ENCODE measurements at places on chromosomes 5 and 9.

DNA sequence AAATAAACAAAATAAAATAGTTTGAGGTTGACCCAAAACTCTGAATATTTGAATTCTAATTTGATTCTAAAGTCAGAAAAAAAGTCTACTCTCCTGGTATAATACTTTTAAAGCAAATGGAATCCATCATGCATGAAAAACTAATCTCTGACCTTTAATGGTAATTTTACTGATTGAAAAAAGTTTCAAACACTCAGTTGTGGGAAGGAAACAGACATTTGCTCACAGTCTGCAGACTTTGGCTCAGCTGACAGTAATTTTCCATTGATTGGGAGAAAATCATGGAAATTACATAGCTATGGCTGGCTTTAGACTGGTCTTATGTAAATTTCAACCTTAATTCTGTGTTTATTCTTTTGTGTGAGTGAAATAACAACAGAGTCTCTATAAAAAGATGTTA is 574.3 kb downstream of the PDE4D start:
- DNase-seq = no peak

- DNase-seq = no peak
These were observed 34.4 kb downstream of the RABGAP1 start for GRCh38 chr9:122975196-122975595.

- DNase-seq = no peak
These were observed 11.9 kb downstream of the EHMT1 start for GRCh38 chr9:137630679-137631078.

DNA sequence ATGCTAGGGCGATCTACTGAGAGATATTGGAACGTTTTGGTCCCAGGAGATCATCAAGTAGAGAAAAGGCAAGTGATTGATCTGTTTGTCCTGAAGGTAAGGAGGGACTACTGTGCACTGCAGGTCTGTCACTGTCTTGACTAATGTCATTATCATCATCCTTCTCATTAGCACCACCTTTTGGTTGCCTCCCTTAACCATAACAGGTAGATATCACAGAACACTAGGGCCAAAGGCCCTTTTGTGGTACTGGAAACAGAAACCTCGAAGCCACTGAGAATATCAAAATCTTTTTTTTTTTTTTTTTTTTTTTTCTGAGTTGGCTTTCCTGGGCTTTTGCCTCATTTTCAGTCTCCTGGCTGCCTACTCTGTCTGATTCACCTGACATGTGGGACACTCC is 134.0 kb downstream of the KCTD16 start:
- DNase-seq = no peak

DNA sequence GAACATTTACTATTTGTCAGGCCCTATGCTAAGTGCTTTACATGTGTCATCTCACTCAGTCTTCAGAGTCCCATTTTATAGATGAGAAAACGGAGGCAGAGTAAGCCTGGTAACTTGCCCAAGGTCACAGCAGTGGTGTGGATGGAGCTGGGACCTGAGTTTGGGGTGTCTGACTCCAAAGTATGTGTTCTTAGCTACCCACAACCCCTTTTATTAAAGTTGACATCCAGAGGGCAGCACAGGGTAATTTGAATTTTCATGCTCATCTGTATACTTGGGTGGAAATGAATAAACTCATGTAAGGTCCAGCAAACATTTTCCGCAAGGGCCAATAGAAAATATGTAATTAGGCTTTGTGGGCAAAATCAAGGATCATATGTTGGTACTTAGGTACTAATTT is 93.4 kb upstream of the SLC25A48 start:
- no peak for DNase-seq

DNA sequence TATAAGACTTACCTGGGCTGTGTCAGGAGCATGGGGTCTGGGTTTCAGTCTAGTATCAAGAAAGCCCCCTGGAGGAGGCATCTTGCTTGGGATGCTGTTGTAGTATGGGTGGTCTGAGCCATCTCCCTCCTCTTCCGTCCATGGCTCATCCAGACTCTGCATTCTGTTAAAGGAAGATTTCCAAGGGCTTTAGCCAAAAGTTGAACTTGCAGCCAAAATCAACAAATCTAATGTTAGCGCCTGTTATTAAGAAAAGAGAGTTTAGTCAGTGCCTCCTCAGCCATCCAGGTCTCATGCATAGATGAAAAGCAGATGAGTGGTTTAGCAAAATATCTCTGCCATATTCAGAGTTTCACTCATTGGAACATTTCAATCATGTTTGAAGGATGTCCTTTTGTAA is 55.6 kb downstream of the S1PR3 start:
- no peak for DNase-seq

DNA sequence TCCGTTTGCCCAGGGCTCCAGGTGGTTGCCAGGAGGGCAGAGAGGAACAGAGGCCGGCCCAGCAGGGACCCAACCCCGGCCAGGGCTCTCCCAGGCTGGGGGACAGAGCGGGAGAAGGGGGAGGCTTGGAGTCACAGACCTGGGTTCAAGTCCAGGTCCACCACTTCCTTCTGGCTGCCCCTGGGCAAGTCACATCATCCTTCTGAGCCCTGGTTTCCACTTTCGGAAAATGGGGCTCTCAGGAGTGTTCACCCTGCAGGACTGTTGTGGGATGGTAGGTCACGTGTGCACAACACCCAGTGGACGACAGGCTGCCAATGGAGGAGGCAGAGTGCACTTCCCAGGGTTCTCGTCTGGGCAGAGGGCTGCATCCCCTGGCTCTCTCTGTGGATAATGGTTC is 245.4 kb downstream of the PBX3 start:
- DNase-seq = no peak

DNA sequence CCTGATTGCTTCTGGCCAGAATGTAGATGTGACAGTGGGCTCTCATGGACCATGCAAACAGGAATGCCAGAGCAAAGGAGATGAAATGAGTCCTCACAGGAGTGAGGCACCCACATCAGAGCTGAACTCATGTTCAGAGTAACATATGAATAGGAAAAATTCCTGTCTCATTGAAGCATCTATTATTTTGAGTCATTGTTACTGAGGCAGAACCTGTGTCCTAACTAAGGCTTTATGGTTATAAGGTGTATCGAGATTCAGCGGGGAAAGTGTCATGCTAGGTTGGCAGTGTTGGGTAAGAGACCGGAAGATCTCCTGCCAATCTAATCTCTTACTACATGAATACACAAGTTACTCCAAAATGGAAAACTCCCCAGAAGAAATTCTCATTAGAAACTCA is 304.1 kb downstream of the TRPM3 start:
- no peak for DNase-seq

GRCh38 chr5:32369542-32370155 is 56.9 kb upstream of the MTMR12 start:
- DNase-seq = no peak

GRCh38 chr5:133714161-133714915 is 102.0 kb upstream of the FSTL4 start:
- DNase-seq = no peak

- no peak for DNase-seq
These were observed 4.4 kb upstream of the OR2S2 start for GRCh38 chr9:35962126-35962906.

DNA sequence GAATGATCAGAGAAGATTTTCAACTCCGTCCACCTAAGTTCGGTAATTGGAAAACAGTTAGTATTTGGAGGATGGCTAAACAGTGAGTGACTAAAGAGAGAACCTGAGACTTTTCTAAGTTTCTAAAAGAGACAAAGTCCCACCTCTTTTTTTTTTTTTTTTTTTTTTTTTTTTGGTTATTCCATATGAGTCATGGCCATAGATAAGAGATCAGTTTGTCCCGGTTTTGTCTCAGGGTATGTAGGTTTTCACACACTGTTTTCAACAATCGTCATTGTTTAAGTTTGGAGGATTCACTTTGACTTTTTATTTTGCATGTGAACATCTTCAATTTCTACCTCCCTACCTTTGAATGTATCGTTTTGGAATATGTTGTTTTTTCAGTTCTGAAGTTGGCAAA is 85.9 kb downstream of the NTRK2 start:
- DNase-seq = no peak

Data from T-helper 2 cell treated with Interferon-gamma antibody and Interleukin-4, amounts not matched to agents 5 μg/mL and 100 μg/mL, for 36 hours (primary cell).